ENCODE measurements at places on chromosomes 16 and 17.

- no peak for DNase-seq
These were observed 30.3 kb downstream of the CHD9NB start for GRCh38 chr16:53022374-53022773.

DNA sequence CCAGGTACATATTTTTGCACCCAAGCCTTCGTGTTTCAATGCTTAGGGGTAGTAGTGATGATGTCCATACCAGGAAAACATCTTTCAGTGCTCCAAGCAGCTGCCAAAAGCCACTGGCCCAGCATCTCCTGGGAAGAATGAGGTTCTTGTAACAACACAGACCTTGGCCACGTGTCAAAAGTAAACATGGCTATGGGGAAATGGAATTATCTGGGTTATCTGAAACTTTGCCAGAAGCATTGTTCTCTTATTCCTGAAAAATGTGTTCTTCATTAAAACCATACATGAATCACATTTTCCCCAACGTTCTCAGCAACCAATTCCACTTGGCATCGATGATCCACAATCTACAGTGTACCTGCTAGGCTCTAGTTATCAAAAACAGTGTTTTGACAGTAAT lies 524.2 kb upstream of the EEF2KMT start:
- no peak for DNase-seq

DNA sequence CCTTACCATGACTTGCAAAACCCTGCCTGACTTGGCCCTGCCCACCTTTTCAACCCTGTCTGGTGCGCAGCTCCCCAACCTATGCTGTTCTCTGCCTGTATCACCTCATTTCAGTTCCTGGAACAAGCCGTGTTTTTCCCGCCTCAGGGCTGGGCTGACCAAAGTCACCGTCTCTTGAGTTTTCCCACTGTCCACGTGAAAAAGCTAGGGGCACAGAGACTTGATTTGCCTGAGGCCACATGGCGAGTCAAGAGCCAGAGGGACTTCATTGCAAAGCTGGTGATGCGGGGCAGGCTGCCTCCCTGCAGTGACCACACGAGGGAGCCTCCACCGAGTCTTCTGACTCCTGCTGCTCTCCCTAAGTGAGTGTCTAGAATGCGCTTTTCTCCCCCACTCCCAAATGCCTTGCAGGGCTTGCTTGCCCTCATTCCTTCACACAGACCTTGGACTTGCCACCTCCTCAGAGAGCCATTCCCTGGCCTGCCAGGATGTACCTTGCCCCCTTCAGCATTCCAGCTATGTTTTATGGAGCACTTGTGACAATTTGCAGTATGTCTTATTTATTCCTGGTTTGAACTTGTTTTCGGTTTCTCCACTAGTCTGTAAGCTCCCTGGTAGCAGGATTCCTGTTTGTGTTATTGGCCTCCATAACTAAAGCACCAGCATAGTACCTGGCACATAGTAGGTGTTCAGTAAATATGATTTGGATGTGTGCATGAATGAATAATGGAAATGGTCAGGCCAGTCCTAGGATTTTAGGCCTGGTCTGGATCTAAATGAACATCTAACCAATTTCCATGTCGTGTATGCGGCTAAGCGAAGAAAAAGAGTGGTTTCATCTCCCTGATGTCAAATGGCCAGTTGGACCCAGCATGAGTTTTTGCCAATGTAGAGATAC lies 252.3 kb downstream of the SNX29 start:
- no peak for DNase-seq

- no peak for DNase-seq
These were observed 10.7 kb upstream of the HSD17B2 start for GRCh38 chr16:82024316-82024715.

- DNase-seq, result no peak
These were observed 47.1 kb upstream of the YPEL2 start for GRCh38 chr17:59284317-59284716.
